ENCODE measurements at places on chromosomes 7 and 10.

DNA sequence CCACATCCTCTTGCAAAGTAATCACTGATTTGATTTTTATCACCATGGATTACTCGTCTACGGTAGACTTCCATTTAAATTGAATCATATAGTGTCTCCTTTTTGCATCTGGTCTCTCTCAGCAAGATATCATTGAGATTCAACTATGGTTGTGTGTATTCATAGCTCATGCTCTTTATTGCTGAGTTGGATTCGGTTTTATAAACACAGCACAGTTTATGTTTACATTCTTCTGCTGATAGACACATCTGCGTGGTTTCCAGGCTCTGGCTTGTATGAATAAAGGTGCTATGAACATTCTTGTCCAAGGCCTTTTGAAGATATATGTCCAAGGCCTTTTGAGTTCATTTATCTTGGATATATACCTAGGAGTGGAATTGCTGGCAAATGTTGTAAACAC lies 356.5 kb upstream of the CELF2 start:
- no peak for DNase-seq

- no peak for DNase-seq
Observed at GRCh38 chr7:150376560-150376959, 2.6 kb upstream of the ZNF775 start.

DNA sequence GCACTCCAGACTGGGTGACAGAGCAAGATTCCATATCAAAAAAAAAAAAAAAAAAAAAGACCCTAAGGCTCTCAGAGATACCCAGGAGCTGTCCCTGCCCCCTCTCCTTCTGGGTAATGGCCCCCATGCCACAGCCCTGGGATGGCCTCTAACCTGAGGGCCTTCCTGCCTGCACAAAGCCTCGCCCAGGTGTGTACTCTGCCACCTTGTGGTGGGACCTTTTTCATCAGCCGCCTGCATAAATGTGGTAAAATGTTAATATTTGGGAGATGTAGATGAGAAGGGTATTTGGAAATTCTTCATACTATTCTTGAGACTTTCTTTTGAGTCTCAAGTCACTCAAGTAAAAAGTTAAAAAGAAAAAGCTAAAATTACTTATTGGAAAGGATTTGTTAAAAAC lies 46.3 kb upstream of the RNF216 start:
- DNase-seq: peak; percentile 10

DNA sequence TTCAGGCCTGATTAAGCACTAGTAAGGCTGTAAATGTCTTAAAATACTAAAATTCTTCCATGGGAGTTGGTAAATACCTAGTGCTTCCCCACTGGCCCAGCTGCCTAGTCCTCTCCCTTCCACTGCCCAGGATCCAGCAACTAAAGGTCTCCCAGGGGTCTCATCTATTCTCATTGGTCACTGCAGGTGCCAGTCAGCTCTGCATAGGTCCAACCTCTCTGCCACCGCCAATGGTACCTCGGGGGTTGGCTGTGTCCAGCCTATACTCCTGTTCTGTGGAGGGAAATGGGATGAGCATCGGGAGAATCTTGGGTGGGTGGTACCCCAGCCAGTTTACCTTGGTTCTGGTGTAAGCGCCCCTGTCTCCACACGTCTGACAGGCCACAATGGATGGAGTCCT lies 6.1 kb upstream of the CREB5 start:
- no peak for DNase-seq

GRCh38 chr7:82291931-82292330 lies 151.6 kb downstream of the CACNA2D1 start:
- no peak for DNase-seq

GRCh38 chr10:46292573-46293023 lies 5.8 kb downstream of the ANTXRL start:
- DNase-seq: no peak

DNA sequence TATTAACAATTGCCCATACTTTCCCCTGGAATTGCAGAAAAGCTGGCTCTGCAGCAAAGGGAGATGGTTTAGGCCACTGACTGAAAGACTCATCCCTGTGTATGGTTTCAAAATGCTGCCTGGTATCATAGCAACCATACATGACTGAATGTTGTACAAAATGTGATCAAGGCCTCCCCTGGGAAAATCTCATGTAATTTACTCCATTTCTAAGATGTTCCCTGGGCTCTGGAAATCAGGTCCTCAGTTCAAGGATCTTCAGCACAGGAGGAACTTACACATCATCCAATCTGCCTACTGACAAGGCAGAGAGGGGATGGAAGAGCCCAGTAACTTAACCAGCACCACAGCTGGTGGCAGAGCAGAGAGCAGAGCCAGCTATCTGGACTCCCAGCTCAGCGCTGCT lies 111.8 kb downstream of the JAZF1 start:
- no peak for DNase-seq

GRCh38 chr10:110005719-110006118 lies 2.1 kb upstream of the ADD3 start:
- DNase-seq: peak; percentile 8

- no peak for DNase-seq
Observed at GRCh38 chr7:158101821-158102450, 485.7 kb downstream of the PTPRN2 start.

DNA sequence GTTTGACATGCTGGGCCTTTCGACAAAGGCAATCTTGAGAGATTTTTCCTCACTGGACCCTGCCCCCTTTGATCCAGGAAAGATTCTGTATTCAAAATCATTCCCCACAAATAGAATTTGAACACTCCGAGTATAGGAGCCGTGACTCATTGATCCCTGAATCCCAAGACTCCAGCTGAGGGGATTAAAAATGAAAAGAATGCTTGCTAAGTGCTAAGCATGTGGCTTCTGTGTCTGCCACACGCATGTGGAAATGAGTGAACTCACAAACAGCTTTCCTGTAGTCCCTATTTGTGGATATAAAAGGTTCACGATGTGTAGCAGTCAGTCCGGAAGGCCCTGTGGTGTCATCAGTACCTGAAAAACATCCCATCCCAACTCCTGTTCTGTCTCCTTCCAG lies 674.3 kb downstream of the SDK1 start:
- no peak for DNase-seq

DNA sequence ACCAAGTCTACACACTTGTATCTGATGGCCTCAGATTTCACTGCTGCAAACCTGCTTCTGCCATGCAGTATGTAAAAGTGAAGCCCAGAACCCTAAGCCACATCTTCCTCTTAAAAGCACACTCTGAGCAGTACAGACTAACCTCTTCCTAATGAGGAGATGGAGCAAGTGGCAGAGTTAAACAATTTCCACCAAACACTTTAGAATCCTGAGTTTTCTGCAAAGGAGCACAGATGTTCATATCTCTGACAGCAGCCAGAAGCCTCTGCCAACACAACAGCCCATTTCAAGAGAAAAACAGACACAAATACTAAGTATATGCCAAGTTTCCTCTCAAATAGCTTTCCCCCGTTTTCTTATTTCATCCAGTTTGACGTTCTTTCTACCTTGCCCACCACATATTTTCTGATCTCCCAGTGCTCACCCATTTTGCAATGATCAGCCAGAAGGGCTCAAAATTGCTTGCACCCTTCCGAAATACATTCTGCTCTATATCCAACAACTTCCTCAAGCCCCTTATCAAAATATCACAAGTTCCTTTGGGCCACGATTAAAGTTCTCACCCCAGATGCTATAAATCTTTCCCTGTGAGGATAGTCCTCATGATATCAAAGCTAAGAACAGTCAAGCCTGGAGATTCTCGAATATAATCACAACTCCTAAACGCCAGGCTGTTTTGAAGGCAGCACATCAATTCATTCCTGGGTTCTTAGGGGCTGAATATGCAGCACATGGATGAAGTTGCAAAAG lies 27.5 kb downstream of the ELMO1 start:
- DNase-seq: no peak

- DNase-seq: no peak
Observed at GRCh38 chr7:135194494-135195095, 16.7 kb downstream of the WDR91 start.

DNA sequence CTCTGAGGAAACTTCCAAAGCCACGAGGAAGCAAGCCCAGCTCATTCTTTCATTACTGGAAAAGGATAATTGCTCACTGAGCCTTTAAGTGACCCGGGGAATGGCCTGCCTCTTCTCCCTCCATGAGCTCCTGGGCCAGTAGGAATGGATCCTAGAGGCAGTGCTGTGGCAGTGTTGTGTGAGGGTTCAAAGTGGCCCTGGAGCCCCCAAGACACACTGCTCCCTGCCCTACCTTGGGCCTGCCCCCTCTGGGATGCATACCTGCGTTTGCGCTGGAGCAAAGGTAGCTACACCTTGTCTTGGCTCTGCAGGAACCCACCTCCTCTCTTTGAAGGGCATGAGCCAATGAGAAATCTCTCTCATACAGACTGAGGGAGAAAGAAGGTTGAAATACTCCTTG lies 115.8 kb upstream of the ANLN start:
- no peak for DNase-seq

DNA sequence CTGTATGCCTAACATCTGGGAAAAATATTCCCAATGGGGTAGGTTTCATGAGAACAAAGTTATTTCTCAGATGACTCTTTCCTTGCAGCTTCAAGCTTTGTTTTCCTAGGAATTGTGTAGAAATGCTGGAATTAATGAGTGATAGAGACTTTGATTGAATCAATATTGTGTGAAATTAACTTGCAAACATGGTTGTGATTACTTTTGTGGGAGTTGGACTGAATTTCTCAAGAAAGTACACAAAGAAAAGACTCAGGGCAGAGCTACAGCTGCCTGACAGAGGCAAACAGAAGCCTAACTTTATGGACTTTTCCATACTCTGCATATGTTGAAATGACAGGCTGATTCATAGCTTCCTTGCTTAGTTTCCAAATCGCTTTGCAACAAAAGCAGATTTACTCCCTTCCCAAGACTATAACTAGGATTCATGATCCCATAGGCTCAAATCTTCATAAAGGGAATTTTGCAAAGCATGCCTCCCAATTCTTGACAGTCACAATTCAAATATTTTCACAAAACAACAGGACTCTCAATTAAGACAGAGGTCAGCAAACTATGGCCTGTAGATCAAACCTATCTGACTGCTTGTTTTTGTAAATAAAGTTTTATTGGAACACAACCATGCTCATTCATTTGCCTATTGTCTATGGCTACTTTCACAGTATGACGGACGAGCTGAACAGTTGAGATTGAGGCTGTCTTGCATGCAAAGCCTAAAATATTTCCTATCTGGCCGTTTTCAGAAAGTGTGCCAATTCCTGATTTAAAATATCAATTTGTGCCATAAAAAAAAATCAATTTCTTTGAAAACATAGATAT lies 27.6 kb downstream of the NRP1 start:
- no peak for DNase-seq

DNA sequence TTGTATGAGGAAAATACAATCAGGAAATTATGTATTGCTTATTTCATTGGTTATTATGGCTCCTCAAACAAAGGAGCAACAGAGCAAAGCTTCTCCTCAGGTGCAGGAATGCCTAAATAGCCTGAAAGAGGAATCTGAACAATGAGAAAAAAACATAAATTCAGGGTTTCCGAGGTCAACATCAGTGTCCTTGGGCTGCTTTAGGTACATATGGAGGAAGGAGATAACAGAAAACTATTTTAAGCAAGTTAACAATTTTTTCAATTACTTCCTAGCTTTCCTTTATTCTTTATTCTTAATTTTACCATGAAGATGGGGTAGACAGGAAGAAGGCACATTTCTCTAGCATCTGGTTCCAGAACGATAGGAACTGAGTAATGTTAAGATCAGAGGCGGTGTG lies 14.0 kb downstream of the SLC16A9 start:
- DNase-seq: no peak

DNA sequence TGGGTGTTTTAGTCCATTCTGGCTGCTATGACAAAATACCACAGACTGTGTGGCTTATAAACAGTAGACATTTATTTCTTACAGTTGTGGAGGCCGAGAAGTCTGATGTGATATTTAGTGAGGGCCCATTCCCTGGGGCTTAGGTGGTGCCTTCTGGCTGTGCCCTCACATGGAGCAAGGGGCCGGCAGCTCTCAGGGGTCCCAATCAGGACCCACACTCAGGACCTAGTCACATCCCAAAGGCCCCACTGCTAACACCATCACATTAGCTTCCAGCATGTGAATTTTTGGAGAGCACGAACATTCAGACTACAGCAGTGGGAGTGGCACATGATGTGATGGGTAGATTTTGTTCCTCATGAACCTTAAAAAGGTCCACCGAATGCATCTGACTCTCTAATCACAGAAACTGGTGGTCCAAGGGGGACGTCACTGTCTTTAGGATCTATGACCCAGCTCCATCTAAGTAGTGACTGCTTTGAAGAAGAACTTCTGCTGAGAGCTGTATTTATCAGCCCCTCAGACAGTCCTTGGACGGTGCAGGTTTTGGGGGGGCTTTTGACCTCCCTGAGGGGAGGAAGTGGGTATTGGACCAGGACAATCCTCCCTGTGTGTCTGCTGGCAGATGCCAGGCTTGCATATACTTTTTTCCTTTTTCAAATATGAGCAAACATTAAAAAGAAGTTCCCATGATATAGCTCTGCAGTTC lies 154.5 kb upstream of the ZNF32 start:
- DNase-seq: no peak

- DNase-seq: no peak
Observed at GRCh38 chr10:59877191-59877671, 29.1 kb downstream of the CCDC6 start.

- DNase-seq: no peak
Observed at GRCh38 chr10:82027711-82028110, 152.7 kb downstream of the NRG3 start.

GRCh38 chr10:3926675-3927525 lies 141.9 kb upstream of the KLF6 start:
- DNase-seq: no peak

DNA sequence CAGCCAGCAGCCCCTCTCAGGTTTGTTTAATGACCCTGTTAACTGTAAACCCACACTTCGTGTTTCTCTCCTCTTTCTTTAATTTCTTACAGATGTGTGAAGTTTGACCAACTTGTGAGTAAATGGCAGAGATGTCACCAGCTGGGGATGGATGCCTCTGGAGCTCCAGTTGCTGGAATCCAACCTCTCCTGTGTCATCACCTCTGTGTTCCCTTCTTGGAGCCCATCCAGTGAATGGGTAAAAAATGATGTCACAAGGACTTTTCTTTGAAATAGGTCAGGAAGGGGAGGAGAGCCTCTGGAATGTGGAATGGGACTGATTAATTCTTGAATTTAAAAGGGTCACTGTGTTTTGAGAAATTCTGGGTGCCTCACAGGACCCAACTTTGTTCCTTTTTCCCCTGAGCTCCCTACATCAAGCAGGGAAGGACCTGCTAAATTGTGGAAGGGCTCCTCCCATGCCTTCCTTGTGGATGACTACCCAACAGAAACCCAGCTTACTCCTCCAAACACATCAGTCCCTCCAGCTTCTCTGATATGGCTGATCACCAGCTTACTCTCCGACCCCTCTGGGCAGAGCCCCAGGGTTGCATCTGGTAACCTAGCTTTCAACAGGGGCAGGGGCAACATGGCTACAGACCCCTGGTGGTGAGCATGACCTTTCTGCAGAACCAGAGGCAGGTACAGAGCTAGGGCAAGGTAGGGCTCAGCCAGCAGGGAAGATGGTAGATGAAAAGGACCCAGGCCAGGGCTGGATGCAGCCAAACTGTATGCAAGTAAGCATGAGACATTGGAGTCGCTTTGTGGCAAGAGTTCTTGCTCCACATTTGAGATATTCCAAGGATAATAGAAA lies 67.5 kb downstream of the STRA8 start:
- DNase-seq: no peak

- no peak for DNase-seq
Observed at GRCh38 chr10:3745521-3745920, 39.5 kb downstream of the KLF6 start.

GRCh38 chr7:73611017-73611555 lies 13.2 kb downstream of the MLXIPL start:
- peak; percentile 26 for DNase-seq

- no peak for DNase-seq
Observed at GRCh38 chr10:104053201-104053600, 32.5 kb downstream of the COL17A1 start.

GRCh38 chr7:29216128-29216527 lies 21.6 kb downstream of the CHN2 start:
- no peak for DNase-seq
